Activated CD4-positive, alpha-beta T cell treated with anti-CD3 and anti-CD28 coated beads, Interleukin-2, amount 10 ng/mL, durations not matched to agents 24 days and 14 days (primary cell): ENCODE measurements at places on chromosomes 16 and 17.

DNA sequence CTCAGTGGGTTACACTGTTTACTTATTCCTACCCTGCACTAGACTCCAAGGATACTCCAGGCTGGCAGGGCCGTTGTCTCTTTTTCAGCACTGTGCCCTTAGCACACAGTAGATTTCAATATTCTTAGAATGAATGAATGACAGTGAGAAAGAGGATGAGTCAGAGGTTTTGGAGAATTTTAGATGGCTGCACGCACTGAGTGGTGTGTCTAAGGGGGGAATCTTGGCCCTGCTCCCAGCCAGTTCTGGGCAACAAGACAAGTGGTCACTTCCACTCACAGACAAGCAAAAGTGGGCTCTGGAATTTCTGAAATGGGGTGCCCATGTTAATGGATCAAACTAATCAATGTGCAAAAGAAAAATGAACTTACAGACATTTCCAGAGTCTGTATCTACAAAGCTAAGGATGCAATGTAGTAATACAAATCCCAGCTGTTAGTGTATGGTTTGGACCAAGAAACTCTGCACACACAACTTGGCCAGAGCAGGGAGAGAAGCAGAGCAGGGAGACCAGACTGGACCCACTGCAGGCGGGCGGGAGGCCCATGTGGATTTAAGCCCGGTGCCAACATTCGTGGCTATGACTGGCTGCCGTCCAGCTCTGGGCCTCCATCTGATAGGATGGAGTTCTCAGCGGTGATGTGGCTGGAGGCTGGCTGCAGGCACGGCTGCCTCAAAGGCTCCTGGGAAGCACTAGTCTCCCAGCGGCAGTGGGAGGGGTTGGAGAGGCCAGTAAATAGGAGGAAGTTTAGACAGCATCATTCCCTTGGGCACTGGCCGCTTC is 95.6 kb upstream of the CDYL2 start:
- DNase-seq, result no peak

DNA sequence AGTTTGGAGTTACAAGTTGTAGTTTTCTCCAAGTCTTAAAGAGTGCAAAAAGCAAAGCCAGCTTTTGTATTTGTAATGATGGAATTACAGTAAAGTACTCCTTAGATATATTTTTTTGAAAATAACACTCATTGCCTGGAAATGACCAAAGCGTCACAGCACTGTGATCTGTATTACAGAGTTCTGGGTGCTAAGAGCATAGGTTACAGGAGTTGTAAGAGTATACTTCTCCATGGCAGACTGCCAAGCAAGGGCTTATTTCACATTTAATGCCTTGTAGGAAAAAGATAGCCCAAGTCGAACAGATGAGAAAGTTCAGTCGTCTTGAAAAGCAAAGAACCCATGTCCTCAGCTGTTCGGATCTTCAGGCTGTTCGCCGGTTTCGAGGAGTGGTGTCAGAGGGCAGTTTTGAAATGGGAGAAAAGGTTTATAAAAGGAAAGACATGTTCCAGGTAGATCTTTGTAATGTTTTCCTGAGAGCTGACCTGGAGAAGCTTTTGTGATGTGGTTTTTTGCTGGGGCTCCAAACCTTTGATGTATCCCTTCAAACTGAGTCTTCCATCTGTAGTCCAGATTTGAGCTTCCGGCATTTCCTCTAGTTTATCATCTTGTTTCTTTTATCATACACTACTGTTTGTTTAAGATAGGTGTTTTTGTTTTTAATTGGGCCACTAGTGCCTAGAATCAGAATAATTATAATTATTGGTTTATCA is 41.3 kb downstream of the ERCC4 start:
- no peak for DNase-seq

DNA sequence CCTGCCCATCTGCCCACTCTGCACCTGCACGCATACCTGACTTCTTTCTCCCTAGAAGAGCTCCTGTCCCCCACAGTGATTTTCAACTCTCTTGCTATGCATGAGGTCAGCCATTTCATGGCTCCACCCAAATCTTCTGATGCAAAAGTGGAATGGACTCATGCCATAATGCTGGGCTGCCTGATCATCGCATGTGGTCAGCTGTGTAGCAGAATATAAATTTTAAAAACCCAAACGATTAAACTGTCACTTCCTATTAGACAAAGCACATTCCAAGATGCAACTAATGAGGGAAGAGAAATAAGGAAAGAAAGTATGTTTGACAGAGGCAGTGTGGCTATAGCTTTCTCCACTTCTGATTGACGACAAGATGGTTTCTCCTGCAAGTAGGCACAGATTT is 26.1 kb downstream of the GRIN2A start:
- DNase-seq, result no peak

DNA sequence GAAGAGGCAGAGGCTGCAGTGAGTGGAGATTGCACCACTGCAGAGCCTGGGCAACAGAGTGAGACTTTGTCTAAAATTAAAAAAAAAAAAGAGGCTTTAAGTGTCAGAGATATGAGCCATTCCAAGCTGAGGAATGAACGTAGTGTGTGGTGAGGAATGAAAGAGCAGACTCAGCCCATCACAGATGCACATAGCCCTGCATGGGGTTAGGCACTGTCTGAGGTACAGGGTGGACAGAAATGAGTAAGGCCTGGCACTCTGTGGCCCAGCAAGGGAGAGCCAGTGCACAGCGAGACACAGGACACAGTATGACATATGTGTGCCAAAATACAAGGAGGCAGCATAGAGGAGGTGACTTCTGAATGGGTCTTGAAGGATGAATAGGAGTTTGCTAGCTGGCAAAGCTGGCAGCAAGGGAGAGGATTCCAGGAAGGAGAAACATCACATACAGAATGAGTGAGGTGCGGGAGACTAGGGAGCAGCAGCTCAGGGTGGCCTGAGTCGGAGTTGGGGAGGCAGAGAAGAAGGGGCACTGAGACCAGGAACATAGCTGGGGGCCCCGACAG is 8.7 kb upstream of the ZNF469 start:
- DNase-seq, result no peak

- no peak for DNase-seq
Measured at GRCh38 chr16:55078699-55079410, 148.2 kb downstream of the IRX5 start.

DNA sequence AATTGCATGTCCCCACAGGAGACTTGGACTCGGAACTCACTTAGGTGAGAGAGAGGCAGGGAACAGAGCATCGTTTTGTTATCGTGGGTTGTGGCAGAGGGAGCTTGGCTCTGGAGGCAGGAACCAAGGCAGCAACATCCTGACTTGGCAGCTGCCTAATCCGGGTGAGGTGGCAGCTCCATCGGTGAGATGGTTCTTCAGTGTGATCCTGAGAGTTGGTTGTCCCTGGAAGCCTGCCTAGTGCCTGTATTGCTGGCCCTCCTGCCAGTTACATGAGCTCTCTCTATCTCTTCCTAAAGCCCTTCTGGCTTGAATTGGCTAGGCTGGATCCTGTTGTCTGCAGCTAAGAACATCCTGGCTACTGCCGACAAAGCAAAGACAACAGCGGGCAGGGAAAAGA is 19.9 kb upstream of the SEC14L1 start:
- no peak for DNase-seq

DNA sequence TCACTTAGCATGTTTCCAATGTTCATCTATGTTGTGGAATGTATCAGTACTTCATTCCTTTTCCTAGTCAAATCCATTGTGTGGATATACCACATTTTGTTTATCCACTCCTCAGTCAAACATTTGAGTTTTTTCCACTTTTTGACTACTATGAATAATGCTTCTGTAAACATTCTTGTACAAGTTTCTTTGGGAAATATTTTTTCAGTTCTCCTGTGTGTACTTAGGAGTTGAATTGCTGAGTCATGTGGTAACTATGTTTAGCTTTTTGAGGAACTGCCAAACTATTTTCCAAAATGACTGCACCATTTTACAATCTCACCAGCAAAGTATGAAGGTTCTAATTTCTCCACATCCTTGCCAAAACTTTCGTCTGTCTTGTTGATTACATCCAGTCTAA is 223.7 kb upstream of the AXIN2 start:
- DNase-seq, result no peak
